ENCODE measurements at places on chromosomes 12 and 14.

- DNase-seq = no peak
Observed at GRCh38 chr14:37584211-37585100, 10.6 kb downstream of the FOXA1 start.

GRCh38 chr14:44820230-44820964 lies 141.3 kb downstream of the KLHL28 start:
- DNase-seq = no peak

- DNase-seq = no peak
Observed at GRCh38 chr12:768434-768833, 16.1 kb downstream of the WNK1 start.

- no peak for DNase-seq
Observed at GRCh38 chr12:2574355-2574935, 220.3 kb upstream of the FKBP4 start.

GRCh38 chr12:130552483-130552996 lies 163.6 kb downstream of the RIMBP2 start:
- DNase-seq = no peak

GRCh38 chr14:22497671-22498093 lies 91.3 kb downstream of the DAD1 start:
- DNase-seq = no peak

DNA sequence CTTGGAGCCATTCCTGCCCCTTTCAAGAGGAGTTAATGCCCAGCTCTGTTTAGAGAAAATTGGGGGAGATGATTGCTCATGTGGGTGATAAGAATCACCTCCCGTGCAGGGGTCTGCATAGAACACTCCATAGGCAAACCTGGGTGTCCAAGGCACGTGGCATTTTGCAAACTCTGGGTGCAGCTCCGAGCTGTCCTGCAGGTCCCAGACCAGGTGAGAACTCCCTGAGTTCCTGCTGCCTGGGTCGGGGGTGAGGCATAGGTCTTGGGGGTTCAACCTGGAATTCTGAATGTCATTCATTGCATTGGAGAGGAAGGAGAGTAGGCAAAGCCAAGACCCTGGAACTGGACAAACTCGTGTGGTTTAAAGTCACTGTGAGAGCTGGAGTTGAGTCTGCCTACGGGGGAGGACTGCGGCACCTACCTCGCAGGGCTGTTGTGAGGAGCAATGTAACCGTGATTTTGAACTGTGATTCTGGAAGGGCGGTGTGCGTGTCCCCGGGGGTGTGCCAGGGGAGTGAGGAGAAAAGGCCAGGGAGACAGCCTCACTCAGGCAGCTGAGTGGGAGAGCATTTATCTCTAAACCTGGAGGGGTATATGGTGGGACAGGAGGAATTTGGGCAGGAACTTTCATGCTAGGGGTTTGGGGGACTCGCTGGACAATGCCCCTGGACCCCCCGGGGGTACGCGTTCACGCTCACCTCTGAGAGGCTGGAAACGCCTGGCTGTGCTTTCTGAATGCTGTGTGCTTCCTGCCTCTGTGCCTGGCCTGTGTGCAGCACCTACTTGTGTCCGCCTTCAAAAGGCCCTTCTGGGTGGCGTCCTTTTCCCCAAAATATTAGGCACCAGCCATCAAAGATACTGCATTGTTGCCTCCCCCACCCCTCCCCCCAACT lies 30.4 kb downstream of the MEG3 start:
- no peak for DNase-seq

DNA sequence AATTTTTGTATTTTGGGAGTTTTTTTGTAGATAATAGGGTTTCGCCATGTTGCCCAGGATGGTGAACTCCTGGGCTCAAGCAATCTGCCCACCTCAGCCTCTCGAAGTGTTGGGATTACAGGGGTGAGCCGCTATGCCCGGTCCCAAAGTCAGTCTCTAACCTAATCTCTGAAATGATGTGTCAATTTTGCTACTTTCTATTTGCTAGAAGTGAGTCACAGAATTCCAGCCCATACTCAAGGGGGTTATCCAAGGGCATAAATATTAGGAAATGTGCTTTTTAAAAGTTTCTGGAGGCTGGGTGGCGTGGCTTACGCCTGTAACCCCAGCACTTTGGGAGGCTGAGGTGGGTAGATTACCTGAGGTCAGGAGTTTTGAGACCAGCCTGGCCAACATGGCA lies 40.5 kb downstream of the RESF1 start:
- no peak for DNase-seq

- no peak for DNase-seq
Observed at GRCh38 chr14:106003351-106003750, 477.0 kb downstream of the TMEM121 start.

DNA sequence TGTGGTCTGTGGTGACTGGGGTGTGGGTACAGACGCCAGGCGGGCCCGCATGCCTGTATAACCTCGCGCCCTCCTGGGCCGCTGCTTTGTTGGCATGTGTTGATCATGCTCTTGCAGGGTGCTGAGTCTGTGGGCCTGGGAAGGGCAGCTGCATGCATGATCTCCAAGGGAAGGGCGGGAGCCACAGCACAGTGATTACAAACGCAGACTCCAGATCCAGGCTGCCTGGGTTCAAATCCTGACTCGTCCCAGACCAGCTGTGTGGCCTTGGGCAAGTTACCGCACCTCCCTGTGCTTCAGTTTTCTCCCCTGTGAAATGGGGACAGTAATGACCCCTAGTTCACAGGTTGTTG lies 24.0 kb downstream of the ADGRD1 start:
- no peak for DNase-seq

GRCh38 chr14:77582511-77582910 lies 33.9 kb downstream of the SPTLC2 start:
- no peak for DNase-seq

- no peak for DNase-seq
Observed at GRCh38 chr14:89977668-89978067, 21.9 kb downstream of the TDP1 start.

- no peak for DNase-seq
Observed at GRCh38 chr12:59780605-59781135, 184.8 kb downstream of the SLC16A7 start.

DNA sequence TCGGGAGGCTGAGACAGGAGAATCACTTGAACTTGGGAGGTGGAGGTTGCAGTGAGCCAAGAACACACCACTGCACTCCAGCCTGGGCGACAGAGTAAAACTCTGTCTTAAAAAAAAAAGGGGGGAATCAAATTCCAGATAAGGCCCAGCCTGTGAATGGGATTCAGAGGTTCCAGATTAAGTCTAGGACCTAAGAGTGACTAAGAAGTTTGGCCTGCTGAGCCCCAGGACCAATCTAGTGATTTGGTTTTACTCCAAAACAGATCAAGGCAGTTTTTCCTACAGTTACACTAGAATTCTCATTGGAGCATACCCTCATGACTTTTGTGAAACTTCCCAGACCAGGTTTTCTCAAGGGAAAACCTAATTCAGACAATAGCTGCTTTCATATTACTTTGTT lies 22.8 kb downstream of the EXOC5 start:
- no peak for DNase-seq

- DNase-seq = no peak
Observed at GRCh38 chr12:63045020-63045860, 105.8 kb downstream of the AVPR1A start.

GRCh38 chr12:116314477-116314876 lies 37.0 kb upstream of the MED13L start:
- no peak for DNase-seq

- DNase-seq = no peak
Observed at GRCh38 chr12:53868511-53868986, 70.1 kb upstream of the HOXC13 start.

GRCh38 chr14:50031602-50032313 lies 84.6 kb downstream of the VCPKMT start:
- DNase-seq = no peak

DNA sequence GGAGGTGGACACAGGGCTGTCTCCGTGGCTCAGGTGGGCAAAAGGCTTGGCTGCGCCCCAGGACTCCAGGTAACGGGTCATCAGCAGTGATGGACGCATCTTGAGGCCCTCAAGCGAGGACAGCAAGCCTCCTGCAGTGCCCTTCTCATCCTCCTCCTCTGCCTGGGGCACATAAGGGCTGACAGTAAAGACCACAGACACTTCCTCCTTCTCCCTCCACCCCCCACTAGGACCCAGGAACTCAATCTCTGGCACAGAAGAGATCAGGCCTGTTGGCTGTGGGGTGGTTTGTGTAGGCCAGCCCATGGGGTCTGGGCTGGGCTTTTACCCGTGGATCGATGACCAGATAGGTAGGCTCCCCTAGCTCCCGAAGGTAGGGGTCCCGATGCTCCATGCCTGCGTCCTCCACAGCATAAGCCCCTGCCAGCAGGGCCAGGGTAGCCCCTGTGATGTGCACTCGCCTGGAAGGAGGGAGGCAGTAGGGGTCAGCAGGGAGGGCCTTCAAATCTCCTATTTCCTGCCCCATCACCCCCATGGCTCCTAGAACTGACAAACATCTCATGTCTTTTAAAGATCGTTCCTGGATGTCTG lies 5.7 kb downstream of the ADCY4 start:
- DNase-seq = no peak

GRCh38 chr14:43410631-43411030 lies 1096.5 kb downstream of the FSCB start:
- no peak for DNase-seq

- DNase-seq = no peak
Observed at GRCh38 chr12:43062201-43062895, 472.8 kb upstream of the PRICKLE1 start.

- DNase-seq = no peak
Observed at GRCh38 chr12:110940296-110940695, 19.9 kb upstream of the MYL2 start.

- peak; percentile 93 for DNase-seq
Observed at GRCh38 chr12:133130038-133130807, at the start of the genes ZNF10 and ZNF891. TSS of gene ZNF10 (plus strand) at chr12:133130627. CDS start at chr12:133144493, 13,866 bp downstream. TSS of gene ZNF891 (minus strand) at chr12:133130274. CDS start at chr12:133121918, 8,356 bp downstream.

DNA sequence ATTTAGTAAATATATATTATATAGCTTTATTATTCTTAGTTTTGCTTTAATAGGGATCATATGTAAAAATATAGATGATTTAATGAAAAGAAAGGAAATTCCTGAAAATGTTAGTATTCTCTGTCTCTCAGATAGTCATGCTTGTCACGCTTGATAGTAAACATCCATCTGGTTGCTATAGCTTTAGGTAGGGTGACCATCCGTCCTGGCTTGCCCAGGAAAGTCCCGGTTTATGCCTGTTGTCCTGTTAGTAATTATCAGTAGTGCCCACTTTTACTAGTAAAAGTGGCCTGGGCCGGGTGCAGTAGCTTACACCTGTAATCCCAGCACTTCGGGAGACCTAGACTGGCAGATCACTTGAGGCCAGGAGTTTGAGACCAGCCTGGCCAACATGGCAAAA lies 23.8 kb downstream of the CFAP54 start:
- DNase-seq = no peak

GRCh38 chr12:113002155-113002554 lies 23.8 kb downstream of the OAS2 start:
- no peak for DNase-seq

DNA sequence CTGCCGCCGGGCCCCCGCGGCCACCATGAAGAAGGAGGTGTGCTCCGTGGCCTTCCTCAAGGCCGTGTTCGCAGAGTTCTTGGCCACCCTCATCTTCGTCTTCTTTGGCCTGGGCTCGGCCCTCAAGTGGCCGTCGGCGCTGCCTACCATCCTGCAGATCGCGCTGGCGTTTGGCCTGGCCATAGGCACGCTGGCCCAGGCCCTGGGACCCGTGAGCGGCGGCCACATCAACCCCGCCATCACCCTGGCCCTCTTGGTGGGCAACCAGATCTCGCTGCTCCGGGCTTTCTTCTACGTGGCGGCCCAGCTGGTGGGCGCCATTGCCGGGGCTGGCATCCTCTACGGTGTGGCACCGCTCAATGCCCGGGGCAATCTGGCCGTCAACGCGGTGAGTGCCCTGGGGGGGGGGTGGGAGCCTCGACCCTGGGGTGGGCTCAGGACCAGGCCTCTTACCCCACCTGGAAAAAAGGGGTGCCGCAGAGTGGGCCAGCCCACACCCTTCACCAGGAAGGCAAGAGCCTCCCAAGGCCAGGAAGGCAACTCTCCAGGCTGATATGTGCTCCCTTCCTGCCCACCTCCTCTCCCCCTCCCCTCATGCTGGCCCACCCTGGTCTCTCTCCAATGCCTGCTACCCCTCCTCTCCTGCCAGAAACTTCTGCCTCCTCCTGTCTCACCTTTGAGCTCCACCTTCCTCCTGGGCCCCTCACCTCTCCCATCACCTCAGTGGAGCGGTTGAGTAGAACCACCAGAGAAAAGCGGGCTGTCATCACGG lies 507 bp downstream of the AQP5 start:
- no peak for DNase-seq
